ENCODE measurements at places on chromosomes 2 and 18.

- peak; percentile 99 for DNase-seq
Measured at GRCh38 chr2:55843096-55843993, 80.2 kb downstream of the EFEMP1 start.

DNA sequence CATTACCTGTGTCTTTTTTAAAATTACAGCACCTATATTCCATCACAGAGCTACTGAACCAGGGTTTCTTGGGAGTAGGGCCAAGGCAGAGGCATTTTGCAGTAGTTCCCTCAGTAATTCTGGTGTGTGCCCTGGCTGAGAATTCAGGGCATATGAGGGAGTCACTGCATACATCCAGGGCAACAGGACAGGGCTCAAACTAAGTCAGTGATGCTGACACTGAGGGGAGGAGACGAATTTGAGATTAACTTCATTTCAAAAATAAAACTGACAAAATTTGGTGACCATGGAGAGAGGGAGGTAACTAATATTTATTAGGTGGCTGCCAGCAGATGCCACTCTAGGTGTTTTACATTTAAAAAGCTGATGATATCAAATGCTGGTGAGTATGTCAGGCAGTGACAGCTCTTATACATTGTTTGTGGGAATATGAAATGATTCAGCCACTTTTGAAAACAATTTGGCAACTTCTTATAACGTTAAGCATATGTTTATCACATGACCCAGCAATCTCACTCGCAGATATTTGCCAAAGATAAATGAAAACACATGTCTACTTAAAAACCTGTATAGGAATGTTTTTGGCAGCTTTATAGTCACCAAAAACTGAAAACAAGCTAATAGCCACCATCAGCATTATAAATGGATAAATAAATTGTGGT lies 20.3 kb downstream of the STRADB start:
- no peak for DNase-seq

GRCh38 chr18:73842795-73843394 lies 304.7 kb downstream of the FBXO15 start:
- DNase-seq, result no peak

DNA sequence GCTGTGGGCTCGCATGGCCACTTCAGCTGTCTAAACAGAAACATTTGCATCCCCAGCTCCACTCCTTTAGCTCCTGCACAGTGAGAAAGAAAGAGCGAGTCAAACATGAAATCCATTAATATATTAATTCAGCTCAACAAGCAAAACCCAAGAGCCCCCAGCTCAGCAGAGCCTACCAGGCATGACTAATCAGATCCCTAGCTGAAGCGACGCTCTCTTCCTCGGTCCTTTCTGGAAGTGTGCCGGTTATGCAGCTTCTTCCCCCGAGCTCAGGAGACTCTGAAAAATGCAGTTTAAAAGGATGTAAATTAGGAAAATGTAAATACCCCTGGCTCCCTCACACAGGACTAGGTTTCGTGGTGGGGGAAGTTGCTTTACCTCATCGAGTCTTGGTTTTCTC lies 221.5 kb downstream of the ANKRD30B start:
- DNase-seq, result no peak

- DNase-seq, result no peak
Measured at GRCh38 chr2:26534098-26534864, 56.4 kb upstream of the OTOF start.

DNA sequence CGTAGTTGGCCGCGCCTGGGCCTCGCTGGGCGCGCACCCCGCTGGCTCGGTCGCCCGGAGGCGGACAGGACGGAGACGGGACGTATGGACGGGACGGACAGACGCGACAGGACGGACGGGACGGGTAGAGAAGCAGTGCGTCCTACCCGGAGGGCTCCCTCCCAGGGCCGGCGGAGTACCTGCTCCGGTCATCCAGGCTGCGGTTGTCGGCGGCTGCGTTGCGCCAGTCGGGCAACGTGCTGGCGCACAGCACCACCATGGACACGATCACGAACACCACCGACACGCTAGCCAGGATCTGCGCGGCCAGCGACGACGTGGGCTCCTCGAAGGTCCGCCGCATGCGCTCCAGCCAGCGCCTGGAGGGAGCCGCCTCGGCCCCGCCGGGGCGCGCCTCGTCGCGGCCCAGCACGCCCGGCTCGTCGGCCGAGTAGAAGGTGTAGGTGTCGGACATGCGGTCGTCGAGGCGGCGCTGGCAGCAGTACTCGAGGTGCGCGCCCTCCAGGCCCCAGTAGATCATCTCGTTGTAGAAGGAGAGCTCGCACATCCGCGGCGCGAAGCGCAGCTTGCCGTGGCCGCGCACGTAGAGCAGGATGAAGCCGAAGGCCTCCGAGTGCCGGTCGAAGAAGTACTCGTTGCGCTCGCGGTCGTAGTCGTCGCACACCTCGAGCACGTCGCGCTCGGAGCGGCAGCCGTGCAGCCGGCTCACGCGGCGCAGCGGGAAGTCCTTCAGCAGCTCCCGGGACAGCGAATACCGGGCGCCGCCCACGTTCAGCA lies 903 bp downstream of the KCNG3 start:
- no peak for DNase-seq

GRCh38 chr2:235854276-235854675 lies 313.9 kb downstream of the GBX2 start:
- DNase-seq, result no peak

DNA sequence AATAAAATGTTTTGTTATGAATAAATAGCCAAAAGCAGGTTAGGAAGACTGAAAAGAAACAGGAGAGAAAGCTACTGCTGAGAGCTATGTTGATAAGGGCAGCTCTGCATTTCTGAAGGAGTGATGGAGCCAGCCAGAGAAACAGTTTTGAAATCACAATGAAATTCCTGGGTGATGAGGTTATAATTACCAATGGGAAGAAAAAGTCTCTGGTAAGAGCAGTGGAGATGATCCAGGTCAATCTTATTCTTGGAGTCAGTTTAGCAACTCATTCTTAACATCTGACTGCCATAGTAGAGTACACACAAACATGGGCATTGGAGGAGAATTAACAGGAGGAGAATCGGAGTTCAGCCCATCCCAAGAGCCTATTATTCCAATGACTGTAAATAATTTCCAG lies 2.4 kb downstream of the ALKAL2 start:
- peak; percentile 40 for DNase-seq

DNA sequence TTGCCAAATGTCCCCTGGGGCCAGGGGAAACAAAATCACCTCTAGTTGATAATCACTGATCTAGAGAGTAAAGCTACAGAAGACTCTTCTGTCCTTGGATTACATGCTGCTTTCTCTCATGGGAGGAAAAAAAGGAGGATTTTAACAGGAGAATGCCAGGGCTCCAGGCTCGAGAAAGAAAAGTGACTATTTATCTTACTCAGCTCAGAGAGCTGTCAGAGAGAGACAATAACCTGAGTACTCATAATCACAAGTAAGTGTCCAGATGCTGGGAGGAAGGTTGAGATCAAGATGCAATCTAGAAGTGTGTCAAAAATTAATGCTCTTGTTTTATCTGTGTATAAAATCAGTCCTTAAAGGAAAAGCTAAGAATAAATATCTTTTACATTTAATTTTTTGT lies 133.3 kb downstream of the PTRHD1 start:
- no peak for DNase-seq

DNA sequence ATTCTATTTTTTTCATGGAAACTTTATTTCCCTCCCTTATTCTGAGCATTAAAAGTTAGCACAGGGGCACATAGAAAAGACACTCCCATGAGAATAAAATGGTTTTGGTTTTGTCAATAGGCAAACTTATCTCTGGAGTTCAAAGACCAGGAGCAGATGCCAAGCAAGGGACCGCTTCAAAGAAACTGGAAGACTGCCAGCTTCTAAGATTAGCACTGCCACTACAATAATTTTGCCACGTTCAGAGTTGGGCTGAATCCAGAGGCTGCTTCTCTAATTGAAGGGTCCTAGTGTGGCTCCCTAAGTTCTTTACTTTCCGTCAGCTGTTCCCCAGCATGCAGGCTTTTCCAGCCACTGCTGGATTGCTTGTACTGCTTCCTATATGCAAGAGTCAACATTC lies 681.0 kb upstream of the GCFC2 start:
- DNase-seq, result no peak

GRCh38 chr2:237870754-237871651 lies 11.6 kb downstream of the RAMP1 start:
- DNase-seq, result no peak

DNA sequence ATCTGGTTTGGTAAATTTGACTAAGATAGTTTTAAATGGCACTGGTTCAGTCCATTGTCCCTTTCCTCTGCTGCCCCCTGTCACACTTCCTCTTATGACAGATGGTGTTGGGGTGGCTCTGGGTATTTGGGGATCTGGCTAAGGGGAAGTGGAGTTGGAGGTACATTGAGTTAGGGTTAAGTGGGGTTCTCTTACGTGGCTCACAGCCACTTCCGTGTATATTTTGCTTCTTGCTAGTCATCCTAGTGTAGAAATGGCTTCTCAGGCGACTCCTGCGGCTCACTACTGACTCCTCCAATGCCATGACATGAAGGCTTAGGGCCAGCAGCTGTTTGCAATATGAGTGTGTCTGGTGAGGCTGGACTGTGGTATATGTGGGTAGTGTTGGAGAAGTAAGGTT lies 187.0 kb downstream of the HAUS1 start:
- no peak for DNase-seq

GRCh38 chr2:17085546-17086202 lies 420.0 kb upstream of the CYRIA start:
- DNase-seq, result no peak

DNA sequence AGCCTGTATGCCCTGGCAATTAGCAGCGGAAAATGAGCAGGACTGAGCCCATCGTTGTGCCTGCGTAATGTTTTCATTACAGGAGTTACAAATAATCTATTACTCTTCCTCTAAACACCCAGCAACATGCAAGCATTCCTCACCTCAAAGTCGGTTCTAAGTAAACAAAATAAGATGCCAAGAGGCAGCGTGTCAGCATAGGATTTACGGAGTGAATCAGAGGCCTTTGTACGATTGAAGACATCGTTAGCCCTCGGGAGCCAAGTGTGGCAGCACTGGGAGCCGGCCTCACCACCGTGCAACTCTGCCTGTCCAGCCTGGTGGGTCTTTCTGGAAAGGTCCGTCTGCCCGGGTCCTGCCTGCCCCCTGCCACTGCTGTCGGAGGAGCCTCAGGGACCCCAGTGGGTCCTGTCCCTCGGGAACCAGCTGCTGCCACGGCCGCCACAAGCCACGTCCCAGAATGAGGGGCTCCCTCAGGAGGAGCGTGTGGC lies 80.1 kb upstream of the CTDP1 start:
- peak; percentile 21 for DNase-seq

DNA sequence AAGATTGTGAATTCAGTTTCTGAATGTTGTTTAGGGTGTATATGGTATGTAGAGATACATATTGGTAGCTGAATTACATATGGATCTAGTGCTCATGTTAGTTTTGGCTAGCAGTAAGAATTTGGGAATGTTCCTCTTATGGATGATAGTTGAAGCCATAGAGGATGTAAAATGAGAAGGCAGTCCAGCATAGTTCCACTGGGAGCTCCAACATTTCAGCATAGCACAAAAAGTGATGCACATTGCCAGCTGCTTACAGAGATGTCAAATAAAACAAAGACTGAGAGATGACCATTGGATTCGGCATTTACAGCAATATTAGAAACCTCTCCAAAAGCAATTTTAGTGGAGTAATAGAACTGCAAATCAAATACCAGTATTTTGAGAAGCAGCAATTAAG lies 77.4 kb downstream of the EML4 start:
- no peak for DNase-seq

DNA sequence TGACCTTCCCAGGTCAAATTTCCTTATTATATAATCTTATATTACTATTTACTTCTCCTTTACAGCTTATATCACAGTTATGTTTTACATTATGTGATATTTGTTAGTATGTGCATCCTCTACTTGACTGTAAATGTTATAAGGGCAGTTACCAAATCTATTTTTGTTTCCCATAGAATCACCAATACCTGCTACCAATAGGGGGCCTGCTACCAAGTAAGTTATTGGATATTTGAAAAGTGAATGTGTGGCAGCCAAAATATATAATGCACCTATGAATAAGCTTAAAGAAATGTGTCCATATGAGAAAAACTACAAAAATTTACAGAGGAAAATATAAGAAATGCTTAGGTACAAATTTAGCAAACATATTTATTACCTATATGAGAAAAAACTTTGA lies 23.9 kb upstream of the CTAGE1 start:
- no peak for DNase-seq

- no peak for DNase-seq
Measured at GRCh38 chr18:32773382-32773712, 524 bp upstream of the KLHL14 start.

- DNase-seq, result no peak
Measured at GRCh38 chr2:195304310-195304709, 352.7 kb upstream of the SLC39A10 start.

DNA sequence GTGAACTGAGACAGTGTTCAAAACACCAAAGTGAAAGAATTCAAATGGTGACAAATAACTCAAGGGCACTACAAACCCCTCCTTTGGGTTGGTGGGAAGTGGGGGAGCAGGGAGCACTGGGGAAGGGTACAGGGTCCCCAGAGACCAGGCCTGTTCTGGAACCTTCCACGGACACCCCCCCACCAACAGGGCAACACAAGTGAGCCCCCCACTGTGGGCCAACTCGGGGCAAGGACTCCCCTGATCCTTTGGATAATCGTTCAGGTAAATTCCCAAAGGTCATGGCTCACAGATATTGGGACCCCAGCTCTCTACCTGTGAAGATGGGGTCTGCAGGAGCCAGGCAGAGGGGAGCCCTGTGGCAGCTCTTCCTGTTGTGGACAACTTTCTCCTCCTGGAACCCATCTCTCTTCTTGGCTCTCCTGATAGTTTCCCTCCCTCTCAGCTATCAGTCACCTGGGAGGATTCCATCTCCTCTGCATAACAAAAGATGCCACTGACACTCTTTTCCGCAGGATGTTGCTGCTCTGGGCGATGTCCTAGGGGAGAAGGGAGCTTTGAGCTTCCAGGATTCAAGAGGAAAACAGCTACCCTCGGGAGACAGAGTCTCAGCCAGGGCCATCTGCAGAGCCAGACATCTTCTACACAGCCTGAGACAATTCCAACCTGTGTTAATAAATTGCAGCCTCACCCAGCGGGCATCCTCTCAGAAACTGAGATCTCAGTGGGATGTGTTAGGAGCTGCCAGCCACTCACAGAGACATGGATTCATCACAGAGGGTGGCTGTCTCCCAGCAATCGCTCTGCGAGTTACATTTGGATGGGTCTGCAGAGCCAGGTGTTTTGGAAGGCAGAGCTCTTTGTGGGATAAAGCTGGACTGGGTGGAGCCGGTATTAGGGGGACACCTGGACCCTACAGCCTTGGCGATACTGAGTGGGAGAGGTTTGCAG lies 35.4 kb downstream of the MBP start:
- no peak for DNase-seq

DNA sequence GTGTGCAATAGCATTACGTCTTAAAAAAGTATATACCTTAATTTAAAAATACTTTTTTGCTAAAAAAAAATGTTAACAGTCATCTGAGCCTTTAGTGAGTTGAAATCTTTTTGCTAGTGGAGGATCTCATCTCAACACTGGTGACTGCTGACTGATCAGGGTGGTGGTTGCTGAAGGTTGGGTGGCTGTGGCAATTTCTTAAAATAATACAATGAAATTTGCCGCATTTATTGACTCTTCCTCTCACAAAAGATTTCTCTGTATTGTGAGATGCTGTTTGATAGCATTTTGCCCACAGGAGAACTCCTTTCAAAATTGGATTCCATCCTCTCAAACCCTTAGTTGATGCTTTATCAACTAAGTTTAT lies 46.1 kb upstream of the ANXA4 start:
- no peak for DNase-seq

All from GM04504 (cell line).